EH (cell line): ENCODE measurements at places on chromosomes 11 and 22.

GRCh38 chr11:100639140-100639539, 47.9 kb upstream of the ARHGAP42 start:
- DNase-seq: peak; percentile 23

DNA sequence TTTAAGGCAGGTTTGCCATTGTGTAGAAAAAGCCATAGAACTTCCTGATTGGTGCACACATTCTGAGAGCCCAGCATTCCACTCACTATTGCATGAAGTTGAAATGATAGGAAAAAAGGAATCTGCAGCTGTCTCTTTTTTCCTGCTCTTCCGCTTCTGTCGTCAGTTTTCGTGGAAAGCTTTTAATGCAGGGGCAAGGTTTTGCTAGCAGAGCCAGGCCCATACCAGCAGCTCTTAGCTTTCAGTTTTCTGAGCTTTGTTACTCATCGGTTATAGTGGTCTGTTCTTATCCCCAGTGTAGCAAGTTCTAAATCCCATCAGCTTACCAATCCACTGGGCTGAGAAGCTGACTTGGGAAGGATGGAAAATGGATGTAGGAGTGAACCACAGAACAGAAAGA, 162.9 kb upstream of the TTC12 start:
- DNase-seq: no peak

DNA sequence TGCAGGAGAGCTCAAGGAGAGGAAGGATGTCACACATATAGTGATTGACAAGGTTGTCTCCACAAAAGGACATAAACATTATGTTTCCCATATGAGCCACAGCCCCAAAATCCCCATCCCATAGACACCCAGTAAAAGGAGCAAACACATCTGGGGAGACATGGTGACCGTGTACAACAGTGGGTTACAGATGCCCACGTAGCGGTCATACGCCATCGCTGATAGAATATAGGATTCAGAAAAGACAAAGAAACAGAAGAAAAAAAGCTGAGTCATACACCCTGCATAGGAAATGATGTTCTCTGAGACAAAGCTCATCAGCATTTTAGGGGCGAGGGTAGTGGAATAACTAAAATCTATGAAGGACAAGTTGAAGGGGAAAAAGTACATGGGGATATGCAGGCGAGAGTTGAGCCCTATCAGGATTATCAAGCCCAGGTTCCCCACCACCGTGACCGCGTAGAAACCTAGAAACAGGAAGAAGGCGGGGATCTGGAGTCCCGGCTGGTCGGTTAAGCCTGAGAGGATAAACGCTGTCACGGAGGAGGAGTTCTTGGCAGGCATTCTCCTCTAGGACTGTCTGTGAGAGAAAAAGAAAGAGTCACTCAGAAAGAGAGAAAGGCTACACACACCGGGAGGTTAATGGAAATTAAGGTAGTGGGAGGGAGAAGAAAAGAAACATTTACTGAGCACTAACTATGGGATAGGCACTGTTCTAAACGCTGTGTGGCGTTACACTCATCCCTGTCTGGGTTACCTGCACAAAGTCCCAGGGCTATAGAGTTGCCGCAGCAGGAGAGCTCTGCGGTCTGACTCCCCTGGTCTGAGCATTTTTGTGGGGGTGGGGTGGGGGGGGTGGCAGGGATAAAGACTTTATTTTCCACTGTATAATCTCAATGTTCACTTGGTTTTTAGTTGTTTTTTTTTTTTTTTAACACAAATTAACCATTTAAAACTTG, 36.1 kb upstream of the OR8B8 start:
- peak; percentile 31 for DNase-seq

DNA sequence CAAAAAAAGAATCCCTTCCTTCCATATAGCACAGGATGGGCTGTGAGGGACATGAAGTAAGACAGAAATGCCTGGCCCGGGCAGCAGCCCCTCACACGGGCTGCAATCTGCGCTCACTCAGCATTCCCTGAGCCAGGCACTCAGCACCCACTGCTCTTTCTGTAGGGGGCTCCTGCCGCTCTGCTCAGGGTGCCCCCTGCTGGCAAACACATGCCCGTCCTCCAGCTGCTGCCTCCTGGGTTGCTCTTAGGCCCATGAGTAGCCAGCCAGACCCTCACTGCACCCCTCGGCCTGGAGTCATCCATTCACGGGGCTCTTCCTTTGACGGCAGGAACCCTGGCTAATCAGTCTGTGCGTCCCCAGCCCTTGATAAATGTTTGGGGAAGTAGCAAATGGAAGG, 6.9 kb downstream of the MCAT start:
- peak; percentile 42 for DNase-seq

- peak; percentile 33 for DNase-seq
These were observed 57.9 kb downstream of the PARVA start for GRCh38 chr11:12435264-12435663.

DNA sequence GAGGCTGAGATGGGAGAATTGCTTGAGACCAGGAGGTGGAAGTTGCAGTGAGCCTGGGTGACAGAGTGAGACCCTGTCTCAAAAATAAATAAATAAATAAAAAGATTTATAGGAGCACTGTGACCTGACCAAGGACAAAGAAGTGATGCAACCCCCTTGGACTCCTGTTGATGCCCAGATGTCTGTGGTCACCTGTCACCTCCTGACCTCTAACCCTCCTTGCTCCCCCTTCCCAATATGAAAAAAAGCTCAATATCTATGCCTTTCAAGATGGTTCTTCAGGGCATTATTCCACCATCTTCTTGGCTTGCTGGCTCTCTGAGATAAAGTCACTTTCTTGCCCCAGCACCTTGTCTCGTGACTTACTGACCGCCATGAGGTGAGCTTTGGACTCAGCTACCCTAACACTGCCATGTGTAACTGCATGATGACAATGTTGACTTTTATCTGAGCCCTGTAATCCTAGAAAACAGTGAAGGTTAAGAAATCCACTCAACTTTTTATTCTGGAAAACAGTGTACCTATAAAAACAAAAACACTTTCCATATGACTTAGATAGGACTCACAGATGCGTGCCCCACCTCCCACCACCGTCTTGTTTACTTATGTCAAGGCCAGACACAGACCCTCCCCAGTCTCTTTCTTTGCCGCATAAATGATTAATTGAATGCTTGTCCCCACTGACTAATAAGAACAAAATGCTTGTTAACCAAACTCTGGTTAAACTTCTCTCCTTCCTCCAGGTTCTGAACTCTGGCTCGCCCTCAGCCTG, 360.5 kb downstream of the BUD13 start:
- DNase-seq: no peak

DNA sequence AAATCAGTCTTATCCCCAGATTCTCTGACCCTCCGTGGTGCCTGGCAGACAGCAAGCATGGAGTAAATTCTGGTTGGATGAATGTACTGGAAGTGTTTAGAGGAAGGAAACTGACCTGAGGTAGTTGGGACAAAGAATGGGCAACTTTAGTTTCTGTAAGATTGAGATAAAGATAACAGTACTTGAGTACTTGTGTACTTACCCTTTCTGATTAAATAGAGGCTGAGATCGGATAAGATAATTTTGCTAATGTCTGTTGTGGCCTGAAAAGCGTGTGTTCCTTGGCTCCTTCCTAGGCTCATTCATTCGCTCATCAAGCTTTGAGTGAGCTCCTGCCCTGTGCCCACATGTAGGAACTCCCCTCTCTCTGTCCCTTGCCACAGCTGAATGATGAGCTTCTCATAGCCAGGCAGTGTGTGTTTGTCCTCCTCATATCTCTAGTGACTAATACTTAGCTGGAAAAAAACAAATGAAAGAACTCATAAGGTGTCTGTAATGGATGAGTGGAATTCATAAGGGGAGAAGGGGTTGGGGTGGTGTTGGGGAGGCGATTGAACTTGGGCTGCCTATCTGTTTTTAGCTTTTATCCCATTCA, 118.1 kb downstream of the DBX1 start:
- peak; percentile 46 for DNase-seq

DNA sequence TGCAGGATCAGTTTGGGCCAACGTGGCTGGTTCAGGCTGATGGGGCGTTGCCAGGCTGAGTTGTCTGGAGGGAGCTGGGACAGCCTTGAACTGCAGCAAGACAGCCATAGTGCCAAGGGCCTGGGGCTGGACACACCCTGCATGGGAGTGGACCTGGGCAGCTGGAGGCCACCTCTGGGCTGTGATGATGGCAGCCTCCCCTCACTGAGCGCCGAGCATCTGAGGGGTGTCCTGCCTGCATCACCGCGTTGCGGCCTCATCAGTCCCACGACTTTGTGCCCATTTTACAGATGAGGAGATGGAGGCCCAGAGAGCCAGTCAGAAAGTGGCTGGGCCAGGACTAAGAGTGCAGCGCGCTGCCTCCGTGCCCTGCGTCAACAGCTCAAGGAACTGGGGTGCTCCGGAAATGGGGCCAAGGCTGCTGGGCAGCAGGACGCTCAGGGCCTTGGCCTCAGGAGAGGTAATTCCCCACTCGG, 590 bp upstream of the TSPO start:
- DNase-seq: no peak

- no peak for DNase-seq
These were observed 7.0 kb upstream of the CASTOR1 start for GRCh38 chr22:30296324-30296723.

GRCh38 chr11:126113515-126113957, 50.9 kb upstream of the CDON start:
- DNase-seq: peak; percentile 96

GRCh38 chr11:131767421-131767820, 397.0 kb downstream of the NTM start:
- DNase-seq: peak; percentile 81

GRCh38 chr11:44548032-44548695, 17.3 kb upstream of the CD82 start:
- no peak for DNase-seq

GRCh38 chr11:85569525-85569924, 57.6 kb downstream of the DLG2 start:
- DNase-seq: no peak
